Mammary microvascular endothelial cell (primary cell): ENCODE measurements at places on chromosomes 5 and 9. TPM values are rescaled to one million over a fixed set of nuclear protein-coding genes. Genes with fewer than 3 reads are reported as not detected.

The RHOBTB3 gene
- 160 and 167 TPM in 2 replicates for total RNA-seq

The IL7R gene
- total RNA-seq: 1.8 and 3.8 TPM in 2 replicates

The SLC34A3 gene
- not detected in 2 replicates for total RNA-seq

The SERF1A gene
- 0.47 and 0.59 TPM in 2 replicates for total RNA-seq

The CWC27 gene
- 10.2 and 10.4 TPM in 2 replicates for total RNA-seq

The OLFML2A gene
- 0.54 and 1.5 TPM in 2 replicates for total RNA-seq

The MSMP gene
- 1.0 and 3.6 TPM in 2 replicates for total RNA-seq

The KIF20A gene
- 78.7 and 83.2 TPM in 2 replicates for total RNA-seq

The AK8 gene
- 0.07 and 0.15 TPM in 2 replicates for total RNA-seq
